ENCODE measurements at places on chromosomes 2 and 18.

- no peak for DNase-seq
Observed at GRCh38 chr2:2332381-2332780, 1.3 kb upstream of the MYT1L start.

GRCh38 chr2:197614532-197614931 is 60.9 kb downstream of the RFTN2 start:
- DNase-seq = no peak

- no peak for DNase-seq
Observed at GRCh38 chr18:63850020-63850419, 37.5 kb upstream of the SERPINB2 start.

DNA sequence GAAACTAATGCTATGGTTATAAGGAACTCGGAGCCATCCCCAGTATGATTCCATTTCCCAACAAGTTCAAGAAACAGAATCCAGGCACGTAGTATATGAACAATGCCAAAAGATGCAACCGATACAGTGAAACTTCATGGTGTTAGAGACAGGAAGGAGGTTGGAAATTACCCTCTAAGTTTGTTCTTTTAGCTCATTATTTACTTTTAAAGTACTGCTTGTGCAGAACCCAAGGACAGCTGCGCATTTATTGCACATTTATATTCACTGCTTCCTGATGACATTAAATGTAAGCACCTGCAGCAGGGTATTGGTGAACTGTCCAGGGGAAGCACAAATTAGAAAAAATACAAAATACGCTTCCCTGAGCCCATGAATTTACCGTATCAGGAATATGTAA is 63.0 kb upstream of the CYP1B1 start:
- DNase-seq = no peak

GRCh38 chr2:200336980-200337615 is 30.6 kb downstream of the SPATS2L start:
- DNase-seq = no peak
